ENCODE measurements at places on chromosomes 16 and 17.

DNA sequence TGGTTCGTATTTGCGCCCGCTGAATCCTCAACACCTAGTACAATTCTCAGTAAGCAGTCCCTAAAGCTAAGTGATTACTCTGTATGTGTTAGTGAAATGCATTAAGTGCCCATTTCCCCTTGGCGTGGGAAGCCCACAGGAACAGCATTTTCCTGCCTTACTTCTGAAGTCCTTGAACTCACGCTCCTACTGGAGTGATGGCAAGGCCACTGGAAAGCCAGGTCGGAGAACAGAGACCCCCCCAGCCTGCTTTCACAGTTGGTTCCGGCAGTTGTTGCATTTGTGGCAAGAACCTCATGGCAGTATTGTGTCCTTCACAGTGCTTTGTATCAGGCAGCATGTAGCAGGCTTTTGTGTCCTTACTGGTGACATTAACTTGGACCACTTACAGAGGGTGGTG is 340.7 kb downstream of the CDH13 start:
- DNase-seq, result no peak

GRCh38 chr16:30028438-30029076 is 2.5 kb downstream of the TLCD3B start:
- DNase-seq, result no peak

DNA sequence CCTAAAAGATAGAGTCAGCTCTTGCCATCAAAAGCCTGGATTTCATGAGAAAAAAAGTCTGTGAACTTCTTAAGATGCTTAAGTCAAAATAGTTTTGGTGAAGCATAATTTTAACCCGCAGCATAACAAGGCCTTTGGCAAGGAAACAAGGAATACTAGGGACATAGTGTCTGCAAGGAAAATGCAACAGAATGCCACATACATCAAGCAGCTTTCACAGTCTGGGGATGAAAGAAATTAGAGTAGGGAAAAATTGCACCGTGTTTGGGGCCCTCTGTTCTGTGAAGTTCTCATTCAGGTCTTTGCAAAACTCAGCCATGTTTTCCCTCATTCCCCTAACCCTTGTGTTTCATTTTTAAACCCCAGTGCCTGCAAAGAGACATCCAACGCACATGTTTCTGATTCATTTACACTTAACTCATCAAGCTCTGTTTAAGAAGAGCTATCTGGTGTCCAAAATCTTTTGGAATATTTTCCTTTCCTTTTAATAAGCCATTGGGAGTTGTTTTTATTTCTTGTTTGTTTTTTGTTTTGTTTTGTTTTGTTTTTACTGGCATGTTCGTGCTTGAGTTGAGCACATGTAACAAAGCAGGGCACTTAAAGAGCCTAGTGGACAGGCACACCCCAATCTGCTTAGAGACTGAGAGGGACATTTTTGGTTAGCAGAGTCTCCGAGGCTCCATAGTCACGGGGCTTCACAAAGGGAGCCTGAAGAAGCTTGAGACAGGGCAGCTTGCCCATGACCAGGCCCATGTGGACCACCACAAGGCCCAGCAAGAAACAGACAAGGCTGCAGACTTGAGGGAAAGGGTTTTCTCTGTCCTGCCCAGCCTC is 116.5 kb downstream of the ANKFN1 start:
- DNase-seq, result no peak

- no peak for DNase-seq
These were observed 26.5 kb downstream of the RPH3AL start for GRCh38 chr17:326010-326621.

- no peak for DNase-seq
These were observed 51.8 kb upstream of the ACSF3 start for GRCh38 chr16:89041571-89042481.

DNA sequence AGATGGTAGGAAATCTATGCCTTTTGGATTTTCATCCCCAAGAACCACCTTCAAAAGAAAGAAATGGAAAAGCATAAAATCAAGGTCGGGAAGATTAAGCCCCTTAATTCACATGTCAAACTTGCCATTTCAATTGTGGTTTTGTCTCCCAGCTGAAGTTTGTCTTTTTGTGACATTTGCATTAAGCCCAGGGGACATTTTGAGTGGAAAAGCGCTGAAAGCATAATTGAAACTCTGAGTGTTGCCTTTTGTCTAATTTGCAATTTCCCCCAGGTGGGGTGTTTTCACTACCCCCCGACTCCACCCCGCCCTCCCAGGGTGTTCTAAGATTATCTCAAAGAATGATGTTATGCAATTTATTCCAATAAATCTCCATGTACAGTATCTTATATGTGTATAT is 396.2 kb downstream of the CDH13 start:
- DNase-seq, result no peak

- no peak for DNase-seq
These were observed 26.0 kb upstream of the CDH15 start for GRCh38 chr16:89145406-89146161.

DNA sequence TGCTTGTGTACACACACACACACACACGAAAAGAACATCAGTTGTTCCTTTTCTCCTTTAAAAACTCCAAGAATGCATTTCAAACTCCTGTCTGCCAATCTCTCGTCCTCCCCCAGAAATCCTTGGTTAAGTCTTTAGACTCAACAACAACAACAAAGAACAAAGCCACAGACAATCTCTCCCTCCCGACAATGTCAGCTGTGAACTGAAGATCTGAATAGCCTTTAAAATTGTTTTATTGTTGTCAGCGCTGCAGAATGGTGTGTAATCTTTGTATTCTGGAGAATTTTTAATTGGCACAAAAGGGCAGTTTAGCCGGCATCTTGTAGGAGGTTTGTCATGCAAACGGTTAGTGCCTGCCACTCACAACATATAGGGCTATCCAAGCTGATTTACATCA is 219.5 kb downstream of the MSI2 start:
- no peak for DNase-seq

GRCh38 chr17:35745246-35745645 is 7.8 kb downstream of the GAS2L2 start:
- DNase-seq, result no peak

DNA sequence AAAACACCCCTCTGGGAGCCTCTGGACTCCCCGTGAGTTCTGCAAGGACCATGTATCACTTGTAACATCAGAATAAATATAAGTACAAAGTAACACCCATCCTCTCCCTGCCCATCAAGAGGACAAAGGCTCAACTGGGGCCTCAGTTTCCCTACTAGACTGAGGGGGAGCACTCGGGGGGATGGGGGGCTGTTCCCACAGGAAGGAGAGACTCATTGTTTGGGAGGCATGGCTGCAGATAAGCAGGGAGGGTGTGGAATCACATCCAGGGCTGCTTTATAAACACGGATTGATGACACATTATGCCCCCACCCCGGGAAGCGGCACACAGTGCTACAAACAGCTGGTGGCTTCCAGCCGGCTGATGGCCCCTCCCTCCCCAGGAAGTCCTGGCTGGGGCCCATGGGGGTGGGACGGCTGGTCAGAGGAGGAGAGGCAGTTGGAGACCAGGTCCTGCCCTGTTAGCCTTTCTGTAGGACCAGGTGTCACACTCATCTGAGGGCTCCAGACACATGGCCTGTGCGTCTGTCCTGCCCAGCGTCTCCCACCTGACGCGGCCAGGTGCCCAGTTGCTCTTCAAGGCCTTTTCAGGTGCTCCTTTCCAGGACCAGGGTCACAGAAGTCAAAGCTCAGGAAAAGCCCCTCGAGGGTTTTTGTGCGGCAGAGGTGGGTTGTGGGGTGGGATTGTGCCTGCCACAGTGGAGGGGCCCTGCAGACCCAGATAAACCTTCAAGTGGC is 1.3 kb upstream of the MPG start:
- DNase-seq, result no peak

DNA sequence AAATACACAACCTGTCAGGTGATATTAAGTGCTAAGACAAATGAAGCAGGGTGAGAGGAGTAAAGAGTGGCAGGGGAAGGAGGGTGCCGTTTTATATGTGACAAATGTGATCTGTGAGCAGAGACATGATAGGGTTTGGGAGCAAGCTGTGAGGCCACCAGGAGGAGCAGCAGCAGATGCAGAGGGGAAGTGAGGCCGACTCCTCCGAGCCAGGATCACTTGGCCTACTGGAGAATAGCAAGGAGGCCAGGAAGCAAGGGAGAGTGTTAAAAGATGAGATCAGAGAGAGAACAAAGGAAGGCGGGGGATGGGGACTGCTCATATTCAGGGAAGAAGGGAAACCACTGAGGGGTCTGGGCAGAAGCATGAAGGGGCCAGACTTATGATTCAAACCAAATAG is 129.4 kb downstream of the TANGO6 start:
- DNase-seq, result no peak

DNA sequence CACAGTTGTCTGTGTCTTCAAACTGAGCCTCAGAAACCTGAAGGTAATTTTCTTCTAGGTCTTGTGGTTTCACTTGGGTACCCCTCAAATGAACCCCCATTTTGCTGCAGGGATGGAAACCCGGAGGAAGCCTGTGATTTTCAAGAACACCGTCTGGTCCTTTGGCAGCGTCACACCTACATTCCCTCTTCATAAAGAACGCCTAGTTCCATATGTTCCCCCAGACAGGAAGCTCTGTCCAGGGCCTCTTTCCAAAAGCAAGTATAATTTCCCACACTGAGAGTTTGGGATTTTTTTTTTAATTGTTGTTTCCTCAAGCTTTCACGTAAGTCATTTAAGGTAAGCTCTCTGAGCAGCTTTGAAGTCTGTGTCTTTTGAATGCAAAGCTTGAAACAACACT is 515.0 kb downstream of the TMEM114 start:
- DNase-seq, result no peak

DNA sequence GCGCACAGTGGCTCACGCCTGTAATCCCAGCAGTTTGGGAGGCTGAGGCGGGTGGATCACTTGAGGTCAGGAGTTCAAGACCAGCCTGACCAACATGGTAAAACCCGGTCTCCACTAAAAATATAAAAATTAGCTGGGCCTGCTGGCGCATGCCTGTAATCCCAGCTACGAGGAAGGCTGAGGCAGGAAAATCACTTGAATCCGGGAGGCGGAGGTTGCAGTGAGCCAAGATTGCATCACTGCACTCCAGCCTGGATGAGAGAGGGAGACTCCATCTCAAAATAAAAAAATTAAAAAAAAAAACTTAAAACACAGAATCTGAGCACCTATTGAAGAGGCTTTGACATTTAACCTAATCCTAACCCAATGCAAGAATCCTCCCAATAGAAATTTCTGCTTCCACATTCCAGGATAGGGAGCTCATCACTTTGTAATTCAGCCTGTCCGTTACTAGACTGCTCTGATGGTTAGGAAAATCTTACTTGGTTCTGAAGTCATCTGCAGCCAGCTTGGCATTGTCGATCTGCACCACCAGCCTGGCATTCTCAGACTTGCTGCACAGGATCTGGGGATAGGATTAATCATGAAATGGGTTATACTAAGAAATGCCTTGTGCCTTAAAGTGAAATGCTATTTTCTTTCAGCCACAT is 2.1 kb downstream of the KRT33B start:
- no peak for DNase-seq

DNA sequence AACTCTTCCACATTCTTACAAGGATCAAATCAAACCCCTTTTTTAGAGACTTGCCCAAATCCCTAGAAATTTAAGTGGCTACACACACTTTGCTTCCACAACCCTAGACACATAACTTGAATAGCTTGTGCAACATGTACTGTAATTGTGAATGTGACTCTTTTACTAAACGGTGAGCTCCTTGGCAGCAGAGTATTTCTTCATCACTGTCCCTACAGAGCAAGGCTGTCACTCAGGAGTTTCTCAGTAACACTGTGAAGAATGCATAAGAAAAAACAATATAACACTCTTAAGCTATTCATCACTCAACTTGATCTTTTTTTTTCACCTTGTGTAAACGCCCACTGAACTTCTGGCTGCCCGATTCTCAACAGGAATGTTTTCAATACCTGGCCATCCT is 53.8 kb upstream of the ADAMTS18 start:
- DNase-seq, result no peak

- no peak for DNase-seq
These were observed 3.5 kb downstream of the CHAD start for GRCh38 chr17:50465171-50465570.

DNA sequence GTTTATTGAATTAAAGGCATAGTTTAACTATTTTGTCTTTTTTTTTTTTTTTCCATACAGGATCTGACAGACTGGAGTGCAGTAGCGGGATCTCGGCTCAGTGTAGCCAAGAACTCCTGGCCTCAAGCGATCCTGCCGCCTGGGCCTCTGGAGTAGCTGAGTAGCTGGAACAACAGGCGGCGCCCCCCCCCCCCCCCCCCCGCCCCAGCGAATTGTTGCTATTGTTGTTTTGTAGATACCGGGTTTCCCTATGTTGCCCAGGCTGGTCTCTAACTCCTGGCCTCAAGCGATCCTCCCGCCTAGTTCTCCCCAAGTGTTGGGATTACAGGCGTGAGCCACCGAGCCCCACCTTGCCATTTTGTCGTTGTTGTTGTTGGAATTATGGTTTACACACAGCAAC is 1.3 kb upstream of the CENPV start:
- no peak for DNase-seq

GRCh38 chr17:3845291-3845620 is 790 bp downstream of the NCBP3 start:
- no peak for DNase-seq

GRCh38 chr16:87241137-87241771 is 75.9 kb downstream of the C16orf95 start:
- DNase-seq, result no peak

- no peak for DNase-seq
These were observed 414.7 kb downstream of the HS3ST3B1 start for GRCh38 chr17:14715561-14715960.

GRCh38 chr17:49691677-49692191 is 13.8 kb upstream of the SPOP start:
- no peak for DNase-seq

DNA sequence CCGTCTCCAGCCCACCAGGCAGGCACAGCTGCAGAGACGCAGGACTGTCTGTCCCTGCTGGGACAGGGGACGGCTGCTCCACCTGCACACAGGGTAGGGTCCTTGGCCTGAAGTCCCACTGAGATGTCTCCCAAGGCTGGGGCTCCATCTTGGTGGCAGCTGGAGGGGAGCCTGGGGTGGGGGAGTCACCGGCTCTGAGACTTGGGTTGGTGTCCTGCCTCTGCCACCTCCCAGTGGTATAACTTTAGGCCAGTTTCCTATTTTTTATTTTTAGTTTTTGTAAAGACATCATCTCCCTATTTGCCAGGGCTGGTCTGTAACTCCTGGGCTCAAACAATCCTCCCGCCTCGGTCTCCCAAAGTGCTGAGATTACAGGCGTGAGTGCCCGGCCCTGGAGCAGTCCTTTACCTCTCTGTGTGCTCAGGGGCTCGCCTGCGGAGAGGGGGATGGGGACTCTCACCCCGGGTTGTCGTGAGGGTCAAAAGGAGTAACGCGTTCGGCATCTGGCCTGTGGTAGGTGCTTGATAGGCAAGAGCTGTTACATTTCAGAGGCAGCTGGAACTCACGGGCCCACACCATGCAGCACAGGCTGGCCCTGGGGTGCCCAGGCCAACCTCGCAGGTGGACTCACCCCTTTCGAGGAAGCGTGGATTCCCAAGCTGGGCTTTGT is 46.6 kb upstream of the DOC2B start:
- DNase-seq, result no peak

GRCh38 chr17:57166803-57167202 is 81.8 kb downstream of the AKAP1 start:
- no peak for DNase-seq

GRCh38 chr16:12081048-12081404 is 104.5 kb downstream of the SNX29 start:
- no peak for DNase-seq

- no peak for DNase-seq
These were observed 48.8 kb downstream of the PIMREG start for GRCh38 chr17:6492892-6493674.
